Left ventricle myocardium inferior (tissue), 1 donor: ENCODE measurements at places on chromosomes 16 and 17. TPM values are rescaled to one million over a fixed set of nuclear protein-coding genes. Genes with fewer than 3 reads are reported as not detected.
A peak's percentile ranks its signal among the peaks of the same experiment; 100 is the strongest.

Gene AIPL1
- not detected for total RNA-seq

Gene CD300E
- 0.30 TPM for total RNA-seq

GRCh38 chr17:61450641-61451537 is 1.3 kb upstream of the TBX4 start:
- H3K27ac ChIP-seq: no peak overlapping the region
- H3K4me3 ChIP-seq: peak overlapping the region; percentile 59
- H3K36me3 ChIP-seq: no peaks in the 10 kb centered on the region
- H3K27me3 ChIP-seq: peaks cover 100% of the 10 kb centered on the region

Gene ALDH3A2
- total RNA-seq: 65.2 TPM

DNA sequence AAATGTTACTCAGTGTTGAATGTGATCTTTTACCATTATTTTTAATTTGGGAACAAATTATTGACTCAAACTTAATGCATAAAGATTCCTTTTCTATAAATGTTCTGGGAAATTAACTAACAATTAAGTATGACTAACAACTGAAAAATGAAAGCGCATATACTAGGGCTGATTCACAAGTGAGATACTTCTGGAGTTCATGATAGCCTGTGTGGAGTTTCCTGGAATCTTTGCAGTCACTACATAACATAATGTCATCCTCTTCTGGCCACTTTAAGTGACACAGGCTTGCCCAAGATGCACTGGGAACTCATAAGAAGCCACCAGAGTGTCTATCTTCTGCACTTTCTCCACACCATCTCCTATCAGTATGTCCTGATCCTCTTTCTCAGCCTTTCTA is 450.3 kb upstream of the CDH11 start:
- H3K27ac ChIP-seq: no peak overlapping the region
- no peaks in the 10 kb centered on the region for H3K4me1 ChIP-seq
- no peak for DNase-seq
- H3K27me3 ChIP-seq: no peaks in the 10 kb centered on the region
- H3K36me3 ChIP-seq: no peaks in the 10 kb centered on the region

DNA sequence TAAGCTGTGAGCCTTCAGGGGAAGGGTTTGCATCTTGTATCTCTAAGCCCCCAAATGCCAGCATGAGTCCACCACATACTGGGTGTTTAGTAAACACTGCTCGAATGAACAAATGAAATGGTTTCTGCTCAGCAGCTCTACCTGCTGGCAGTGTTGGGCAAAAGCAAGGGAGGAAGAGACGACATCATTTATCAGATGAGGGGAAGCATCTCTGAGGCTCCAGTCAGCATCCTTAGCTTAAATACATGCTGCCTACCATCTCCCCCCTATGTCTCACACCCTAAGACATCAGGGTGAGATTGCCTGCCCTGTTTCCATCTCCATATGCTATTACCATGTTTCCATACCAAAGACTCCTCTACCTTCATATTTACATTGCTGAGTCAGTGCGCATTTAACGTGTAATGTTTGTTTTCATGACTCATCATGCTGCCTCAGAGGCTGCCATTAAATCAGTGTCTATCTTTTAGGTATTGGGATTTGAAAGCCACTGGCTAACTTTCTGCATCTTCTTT is 379.8 kb downstream of the UTP18 start:
- no peak for DNase-seq
- peaks cover 63% of the 10 kb centered on the region for H3K27me3 ChIP-seq
- H3K36me3 ChIP-seq: no peaks in the 10 kb centered on the region
- no peaks in the 10 kb centered on the region for H3K4me1 ChIP-seq
- no peak overlapping the region for H3K4me3 ChIP-seq

GRCh38 chr16:47888142-47888541 is 267.7 kb downstream of the ABCC12 start:
- H3K27ac ChIP-seq: no peak overlapping the region
- no peak for DNase-seq
- no peaks in the 10 kb centered on the region for H3K4me1 ChIP-seq

Gene HCRT
- total RNA-seq: not detected

DNA sequence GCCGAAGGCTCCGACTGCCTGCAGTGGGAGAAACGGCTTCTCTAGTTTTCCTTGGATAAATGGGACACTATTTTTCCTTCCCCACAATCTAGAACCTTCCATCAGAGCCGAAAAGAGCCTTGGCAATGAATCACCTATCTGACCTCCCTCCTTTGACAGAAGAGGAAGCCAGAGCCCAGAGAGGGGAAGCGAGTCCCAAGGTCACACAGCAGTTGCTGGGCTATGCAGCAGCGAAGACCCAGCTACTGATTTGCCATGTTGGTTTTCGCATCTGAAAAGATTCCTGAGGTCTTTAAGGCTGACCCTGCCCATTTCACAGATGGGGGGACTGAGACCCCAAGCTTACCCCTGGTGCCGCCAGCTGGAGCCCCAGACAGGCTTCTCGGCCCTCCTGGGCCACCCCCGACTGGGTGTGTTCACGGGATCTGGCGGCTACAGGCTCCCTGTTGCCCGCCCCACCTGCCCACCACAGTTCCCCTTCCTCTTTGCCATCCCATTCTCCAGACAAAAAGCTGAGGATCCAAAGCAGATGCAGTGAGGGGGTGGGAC is 45.9 kb downstream of the RAI1 start:
- no peaks in the 10 kb centered on the region for H3K27me3 ChIP-seq
- no peaks in the 10 kb centered on the region for H3K36me3 ChIP-seq
- DNase-seq: no peak
- H3K4me1 ChIP-seq: peaks cover 80% of the 10 kb centered on the region

DNA sequence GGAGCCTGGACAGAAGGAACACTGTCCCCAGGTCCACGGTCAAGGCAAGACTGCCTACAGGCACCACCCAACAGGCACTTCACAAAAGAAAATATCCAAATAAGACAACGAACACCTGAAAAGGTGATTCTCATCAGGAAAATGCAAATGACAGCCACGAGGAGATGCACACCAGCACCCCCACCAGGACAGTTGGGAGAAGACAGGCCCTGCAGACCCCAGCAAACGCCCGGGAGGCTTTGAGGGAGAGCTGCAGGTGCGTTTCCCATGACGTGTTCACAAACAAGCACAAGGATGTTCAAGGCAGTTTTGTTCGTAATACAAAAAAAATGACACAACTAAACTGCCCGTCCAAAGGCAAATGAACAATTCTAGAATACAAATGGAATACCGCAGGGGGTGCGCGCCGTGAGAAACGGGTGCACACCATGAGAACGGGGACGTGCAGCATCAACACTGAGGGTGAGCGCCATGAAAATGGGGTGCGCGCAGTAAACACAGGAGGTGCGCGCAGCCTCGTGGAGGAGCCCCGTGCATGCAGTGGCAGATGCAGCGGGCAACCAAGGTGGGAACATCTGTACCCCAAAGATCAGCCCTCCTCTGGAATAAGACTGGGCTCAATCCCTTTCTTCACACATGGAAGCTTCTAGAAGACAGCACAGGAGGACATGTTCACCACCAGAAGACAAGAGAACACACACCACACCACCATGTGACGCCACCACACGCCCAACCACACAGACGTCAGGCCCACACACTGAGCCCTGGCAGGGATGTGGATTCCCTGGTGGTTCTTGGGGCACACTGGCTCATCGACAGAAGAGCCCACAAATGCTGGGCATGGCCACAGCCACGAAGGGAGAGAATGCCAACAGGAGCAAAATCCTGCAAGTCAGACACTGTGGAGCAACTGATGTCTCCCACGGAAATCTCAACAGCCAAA is 91.2 kb downstream of the ZNF778 start:
- no peaks in the 10 kb centered on the region for H3K27me3 ChIP-seq
- DNase-seq: peak; percentile 10
- peaks cover 22% of the 10 kb centered on the region for H3K36me3 ChIP-seq
- peaks cover 43% of the 10 kb centered on the region for H3K4me1 ChIP-seq
- no peak overlapping the region for H3K4me3 ChIP-seq
- no peak overlapping the region for H3K27ac ChIP-seq

GRCh38 chr16:76428858-76429257 is 151.7 kb downstream of the CNTNAP4 start:
- no peaks in the 10 kb centered on the region for H3K27me3 ChIP-seq
- H3K27ac ChIP-seq: no peak overlapping the region
- no peaks in the 10 kb centered on the region for H3K36me3 ChIP-seq
- no peak overlapping the region for H3K4me3 ChIP-seq
- H3K4me1 ChIP-seq: no peaks in the 10 kb centered on the region
- no peak for DNase-seq

DNA sequence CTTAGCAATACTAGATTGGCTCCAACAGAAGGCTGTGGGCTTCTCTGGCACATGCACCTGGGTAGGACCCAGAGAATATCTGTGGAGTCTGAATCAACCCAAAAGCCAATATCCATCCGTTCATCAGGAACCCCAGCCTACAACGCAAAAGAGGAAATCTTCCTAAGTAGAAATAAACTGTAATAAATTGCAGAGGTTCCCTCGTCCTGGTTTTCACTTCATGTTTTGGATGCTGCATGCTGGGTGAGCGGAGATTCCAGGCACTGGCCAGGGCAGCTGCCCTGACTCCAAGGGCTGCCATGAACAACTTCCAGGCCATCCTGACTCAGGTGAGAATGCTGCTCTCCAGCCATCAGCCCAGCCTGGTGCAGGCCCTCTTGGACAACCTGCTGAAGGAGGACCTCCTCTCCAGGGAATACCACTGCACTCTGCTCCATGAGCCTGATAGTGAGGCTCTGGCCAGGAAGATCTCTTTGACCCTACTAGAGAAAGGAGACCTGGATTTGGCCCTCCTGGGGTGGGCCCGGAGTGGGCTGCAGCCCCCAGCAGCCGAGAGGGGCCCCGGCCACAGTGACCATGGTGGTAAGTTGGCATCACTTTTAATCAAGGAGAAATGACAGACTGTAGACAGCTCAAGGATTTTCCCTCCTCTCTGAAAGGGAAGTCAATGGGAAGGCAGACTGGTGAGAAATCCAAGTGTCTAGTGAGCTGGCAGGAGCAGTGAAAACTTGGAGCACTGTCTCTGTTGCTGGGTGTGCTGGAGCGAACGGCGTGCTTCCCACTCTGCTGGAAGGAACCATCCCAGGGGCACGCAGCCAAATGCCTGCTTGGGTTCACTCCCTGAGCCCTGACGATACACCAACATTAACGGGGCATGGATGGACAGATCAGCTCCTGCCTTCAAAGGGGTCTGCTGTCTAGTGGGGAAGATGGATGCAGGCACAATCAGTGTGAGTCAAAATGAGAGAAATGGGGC is 10.7 kb upstream of the CIITA start:
- H3K27ac ChIP-seq: peak overlapping the region; percentile 39
- DNase-seq: peak; percentile 48
- H3K4me1 ChIP-seq: peaks cover 44% of the 10 kb centered on the region
- H3K4me3 ChIP-seq: no peak overlapping the region

DNA sequence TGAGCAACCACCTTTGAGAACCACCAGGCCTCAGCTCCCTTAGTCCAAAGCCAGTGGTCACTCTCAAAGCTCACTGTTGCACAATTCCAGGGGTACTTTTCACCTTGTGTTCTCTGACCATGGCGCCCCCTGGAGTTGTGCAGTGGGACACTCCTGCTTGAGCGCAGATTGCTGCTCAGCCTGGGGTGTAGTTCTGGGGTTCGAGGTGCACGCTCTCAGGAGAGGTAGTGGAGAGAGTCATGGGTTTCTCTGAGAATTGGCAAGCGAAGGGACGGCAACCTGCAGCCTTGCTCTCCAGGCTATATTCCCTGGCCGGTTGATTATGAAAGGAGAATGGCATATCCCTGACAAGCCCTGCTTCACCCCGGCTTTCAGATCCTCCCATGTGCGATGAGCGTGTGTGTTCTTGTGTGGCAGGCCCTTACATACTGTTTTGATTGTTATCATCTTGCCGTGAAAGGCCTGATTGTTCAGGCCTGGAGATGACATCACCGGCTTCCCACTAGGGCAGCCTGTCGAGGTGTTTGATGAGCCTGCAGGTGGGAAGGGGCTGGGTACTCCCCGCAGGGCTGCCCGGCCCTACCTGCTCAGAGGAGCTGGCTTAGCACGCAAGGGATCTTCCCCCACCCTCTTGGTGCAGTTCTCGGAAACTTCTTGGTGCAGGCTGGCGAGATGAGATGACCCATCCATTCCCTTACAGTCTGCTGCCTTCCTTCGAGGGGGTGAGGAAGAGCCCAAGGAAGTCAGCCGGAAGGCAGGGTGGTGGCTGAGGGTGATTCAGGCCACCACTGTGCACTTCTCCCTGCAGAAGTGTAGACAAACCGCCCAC is 431.2 kb downstream of the SLC39A11 start:
- peaks cover 15% of the 10 kb centered on the region for H3K4me1 ChIP-seq
- H3K27ac ChIP-seq: no peak overlapping the region
- H3K36me3 ChIP-seq: no peaks in the 10 kb centered on the region

- no peak overlapping the region for H3K27ac ChIP-seq
- no peak overlapping the region for H3K4me3 ChIP-seq
- H3K36me3 ChIP-seq: no peaks in the 10 kb centered on the region
- peaks cover 17% of the 10 kb centered on the region for H3K4me1 ChIP-seq
Observed at GRCh38 chr16:81241706-81242105, 3.2 kb downstream of the BCO1 start.
